Activated CD4-positive, alpha-beta T cell treated with anti-CD3 and anti-CD28 coated beads for 48 hours (primary cell): ENCODE measurements at places on chromosomes 7 and 10.

DNA sequence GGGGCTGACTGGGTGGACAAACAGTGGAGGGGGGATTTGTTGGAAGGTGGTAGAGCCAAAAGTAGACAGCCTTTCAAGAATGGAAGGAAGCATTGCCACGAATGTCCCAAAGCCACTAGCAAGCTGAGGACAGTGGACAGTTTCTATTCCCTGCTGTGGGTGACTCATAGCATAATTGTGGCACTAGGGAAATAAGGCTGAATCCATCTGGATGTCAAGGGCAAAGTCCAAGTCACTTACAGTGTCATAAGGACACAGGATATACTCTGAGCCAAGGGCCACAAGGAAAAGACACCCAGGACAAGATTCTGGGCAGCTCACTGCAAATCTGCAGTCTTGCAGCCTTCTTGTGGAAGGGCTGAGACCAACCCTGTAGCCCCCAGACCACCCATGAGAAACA lies 79.7 kb downstream of the FRMPD2 start:
- DNase-seq, result no peak

DNA sequence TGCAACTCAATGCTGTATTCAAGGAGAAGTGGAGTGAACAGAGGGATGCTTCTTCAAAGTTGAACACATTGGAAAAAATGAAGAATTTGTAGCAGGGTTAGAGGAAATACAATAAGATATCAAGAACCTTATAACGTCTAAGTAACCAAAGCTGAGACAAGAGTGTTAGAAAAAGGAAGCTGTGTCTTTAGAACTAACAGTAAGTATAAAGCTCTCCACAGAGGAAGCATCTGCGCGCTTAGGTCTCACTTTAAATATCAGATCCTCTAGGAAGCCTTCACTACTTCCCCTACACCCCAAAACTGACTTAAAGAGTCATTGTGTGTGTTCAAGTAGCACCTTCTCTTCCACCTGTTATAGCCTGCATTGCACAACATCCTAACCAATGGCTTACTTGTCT lies 43.0 kb downstream of the CH25H start:
- DNase-seq, result no peak

DNA sequence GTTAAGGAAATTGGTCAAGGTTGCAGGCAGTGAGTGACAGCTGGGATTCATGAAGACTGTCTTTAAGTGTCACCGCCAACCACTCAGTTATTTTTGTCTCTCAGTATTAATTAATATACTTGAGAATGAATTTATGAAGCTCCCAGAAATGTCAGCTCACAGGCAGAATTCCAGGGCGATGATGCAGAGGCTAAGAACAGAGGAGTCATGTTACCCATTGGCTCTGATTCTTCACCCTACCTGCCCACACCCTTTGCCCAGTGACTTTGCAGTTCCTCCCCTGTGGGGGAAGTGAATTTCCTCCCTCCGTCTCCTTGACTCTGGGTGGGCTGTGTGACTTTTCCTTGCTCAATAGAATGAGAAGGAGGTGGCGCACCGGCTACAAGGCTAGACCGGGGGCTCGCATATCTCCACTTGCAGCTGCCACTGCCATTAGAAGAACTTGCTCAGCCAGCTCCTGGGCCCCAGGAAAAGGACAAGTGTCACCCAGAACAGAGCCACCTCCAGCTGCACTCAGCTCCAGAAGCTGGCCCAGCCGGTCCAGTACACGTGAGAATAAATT lies 157.1 kb upstream of the PRKCQ start:
- no peak for DNase-seq

GRCh38 chr10:33612551-33612950 lies 278.1 kb upstream of the NRP1 start:
- DNase-seq, result no peak

DNA sequence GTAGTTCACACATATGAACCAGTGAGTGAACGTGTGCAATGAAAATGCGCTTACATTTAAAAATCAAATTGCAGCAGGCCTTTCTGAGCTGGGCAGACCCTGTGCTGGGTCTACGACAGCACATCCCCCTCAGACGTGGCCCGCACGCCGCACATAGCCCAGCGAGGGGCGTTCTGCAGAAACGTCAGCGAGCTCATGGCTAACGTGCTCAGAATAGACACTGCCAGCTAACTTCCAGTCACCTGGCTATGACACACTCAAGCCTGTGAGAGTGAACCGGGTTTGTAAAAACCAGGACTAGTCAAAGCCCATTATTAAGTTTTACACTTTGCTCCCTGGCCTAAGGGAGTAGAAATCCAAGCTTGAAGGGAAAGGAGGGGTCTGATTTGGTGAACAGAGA lies 108.1 kb upstream of the INSIG1 start:
- DNase-seq, result no peak

GRCh38 chr7:20786779-20787659 lies at the start of gene SP8:
Gene SP8, minus strand, starts transcription at chr7:20786886. Its CDS starts 88 bp downstream, at chr7:20786798.
- peak; percentile 47 for DNase-seq

- no peak for DNase-seq
Observed at GRCh38 chr10:6208799-6209235, 6.1 kb downstream of the PFKFB3 start.
